ENCODE measurements at places on chromosomes 4 and X.

- DNase-seq: no peak
Measured at GRCh38 chrX:154804261-154804956, 876 bp downstream of the MPP1 start.

- DNase-seq: peak; percentile 49
Measured at GRCh38 chr4:41360214-41360920, 103.6 kb downstream of the UCHL1 start.

DNA sequence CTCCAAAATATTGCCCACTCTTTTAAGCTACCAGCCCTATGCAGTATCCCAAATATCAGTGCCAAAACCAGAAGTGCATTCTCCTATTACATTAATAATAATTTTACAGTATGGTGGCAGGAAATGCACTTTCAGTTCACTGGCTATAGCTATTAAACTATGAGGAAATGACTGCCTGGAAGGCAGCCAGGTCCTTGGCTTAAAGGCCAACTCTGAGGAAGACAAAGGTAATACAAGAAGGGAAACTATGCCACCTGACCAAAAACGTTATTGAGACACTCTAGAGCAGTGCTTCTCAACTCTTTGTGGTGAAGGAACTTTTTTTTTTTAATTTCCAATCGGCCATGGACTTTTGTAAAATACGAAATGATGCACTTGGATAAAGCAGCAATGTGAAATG lies 133.6 kb upstream of the VAMP7 start:
- DNase-seq: peak; percentile 22

DNA sequence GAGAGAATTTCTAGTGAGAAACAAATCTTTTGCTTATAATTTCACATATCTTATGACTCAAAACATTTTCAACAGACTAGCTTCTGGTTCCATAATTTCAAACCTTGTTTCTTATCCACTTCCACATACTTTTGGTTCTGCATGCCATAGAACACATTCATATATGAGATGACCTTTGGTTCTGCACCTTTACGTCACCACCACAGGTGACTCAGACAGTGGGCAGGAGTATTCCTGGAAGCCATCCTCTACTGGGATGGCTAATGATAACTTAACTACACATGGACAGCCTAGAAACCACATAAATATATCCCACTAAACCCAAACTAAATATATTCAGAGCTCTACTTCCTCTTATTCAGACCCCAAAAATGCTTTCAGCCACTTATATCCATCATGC lies 133.3 kb downstream of the DCK start:
- DNase-seq: no peak

- DNase-seq: no peak
Measured at GRCh38 chr4:84814094-84814750, 152.3 kb downstream of the WDFY3 start.

DNA sequence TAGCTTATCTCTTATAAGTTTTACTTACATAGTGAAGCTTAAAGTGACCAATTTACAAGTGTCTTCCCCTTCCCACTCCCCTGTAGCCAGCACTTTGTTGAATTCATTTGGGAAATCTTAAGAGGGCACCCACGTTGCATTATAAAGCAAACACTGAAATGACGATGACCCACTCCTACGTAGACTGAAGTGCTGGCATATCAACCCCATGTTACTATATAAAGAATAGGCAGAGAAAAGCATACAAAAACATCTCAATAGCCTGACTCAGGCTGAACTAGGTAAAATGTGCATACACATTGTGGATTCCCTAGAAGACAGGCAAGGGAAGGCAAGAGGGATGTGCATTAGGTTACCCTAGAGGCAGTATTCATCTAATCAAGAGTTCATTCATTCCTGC lies 313.4 kb downstream of the TENM3 start:
- DNase-seq: peak; percentile 60
